ENCODE measurements at places on chromosomes 4 and X.

GRCh38 chr4:112526061-112526460 lies 10.1 kb upstream of the NEUROG2 start:
- DNase-seq: no peak

GRCh38 chr4:109548655-109549054 lies 11.4 kb upstream of the MCUB start:
- peak; percentile 47 for DNase-seq

DNA sequence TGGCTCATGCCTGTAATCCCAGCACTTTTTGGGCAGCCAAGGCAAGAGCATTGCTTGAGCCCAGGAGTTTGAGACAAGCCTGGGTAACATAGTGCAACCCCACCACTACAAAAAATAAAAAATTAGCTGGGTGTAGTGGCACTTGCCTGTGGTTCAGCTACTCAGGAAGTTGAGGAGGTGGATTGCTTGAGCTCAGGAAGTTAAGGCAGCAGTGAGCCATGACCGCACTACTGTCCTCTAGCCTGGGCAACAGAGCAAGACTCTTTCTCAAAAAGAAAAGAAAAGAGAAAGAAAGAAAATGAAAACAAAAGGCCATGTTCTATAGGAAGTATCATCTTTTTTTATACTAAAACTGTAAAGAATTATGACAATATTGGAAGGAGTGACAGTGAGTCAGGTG lies 38.5 kb downstream of the NEK1 start:
- no peak for DNase-seq

DNA sequence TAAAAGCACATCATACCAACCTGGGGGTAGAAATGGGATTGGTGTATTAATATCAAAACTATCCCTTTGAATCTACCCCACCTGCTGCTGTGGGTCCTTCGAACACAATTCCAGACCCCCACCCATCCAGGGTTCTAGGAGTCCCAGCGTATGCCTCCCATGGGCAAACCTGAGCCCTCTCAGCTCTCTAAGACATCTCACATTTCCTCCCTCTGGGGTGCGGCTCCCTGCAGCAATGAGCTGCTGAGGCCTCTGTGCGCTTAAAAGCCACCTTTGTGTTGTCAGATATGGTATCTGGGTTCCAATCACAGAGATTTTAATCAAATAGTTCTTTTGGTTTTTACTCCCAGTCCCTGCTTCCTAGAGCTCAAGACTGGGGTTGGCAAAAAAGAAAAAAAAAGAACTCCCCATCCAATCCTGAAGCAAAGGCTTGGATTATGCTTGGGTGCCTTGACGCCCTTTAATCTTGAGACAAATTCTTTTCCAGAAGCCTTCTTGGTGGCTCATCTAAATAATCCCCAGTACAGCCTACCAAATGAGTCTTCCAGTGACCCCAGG lies 37.5 kb upstream of the NOCT start:
- no peak for DNase-seq

GRCh38 chrX:48493890-48494364 lies 14.9 kb upstream of the PORCN start:
- DNase-seq: no peak

DNA sequence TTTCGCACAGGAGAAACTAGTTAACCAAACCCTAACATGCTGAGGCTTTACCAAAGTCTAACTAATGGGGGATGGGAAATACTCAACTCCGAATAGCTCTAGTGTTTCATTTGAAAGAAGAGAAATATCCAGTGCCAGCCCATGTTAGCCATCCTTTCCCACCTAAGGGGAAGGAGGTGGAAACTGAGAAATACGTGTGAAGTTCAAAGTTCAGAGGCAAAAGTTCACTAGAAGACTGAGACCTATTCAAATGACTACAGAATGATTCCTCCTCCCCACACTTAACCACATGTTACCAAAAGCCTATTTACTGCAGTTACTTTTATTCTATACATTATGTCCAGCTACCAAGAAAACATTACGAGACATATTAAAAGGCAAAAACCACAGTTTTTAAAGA lies 106.3 kb downstream of the CENPC start:
- DNase-seq: no peak

DNA sequence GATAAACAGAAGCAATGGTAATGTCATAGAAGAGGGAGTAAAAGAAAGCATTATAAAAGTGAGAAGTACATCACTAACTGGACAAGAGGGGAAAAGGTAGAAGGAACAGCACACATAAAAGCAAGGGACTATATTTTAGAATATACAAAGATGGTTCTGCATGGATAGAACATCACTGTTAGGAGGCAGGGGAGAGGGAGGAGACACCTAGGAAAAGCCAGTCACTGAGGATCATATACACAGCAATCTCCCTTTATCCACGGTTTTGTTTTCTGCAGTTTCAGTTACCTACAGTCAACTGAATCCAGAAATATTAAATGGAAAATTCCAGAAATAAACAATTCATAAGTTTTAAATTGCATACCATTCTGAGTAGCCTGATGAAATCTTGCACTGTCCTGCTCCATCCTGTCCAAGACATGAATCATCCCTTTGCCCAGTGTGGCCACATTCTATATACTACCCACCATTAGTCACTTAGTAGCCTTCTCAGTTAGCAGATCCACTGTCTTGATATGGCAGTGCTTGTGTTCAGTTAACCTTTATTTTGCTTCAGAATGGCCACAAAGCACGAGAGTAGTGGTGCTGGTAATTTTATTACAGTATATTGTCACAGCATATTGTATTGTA lies 74.2 kb downstream of the PPA2 start:
- DNase-seq: no peak

GRCh38 chr4:29972121-29972520 lies 748.0 kb upstream of the PCDH7 start:
- no peak for DNase-seq

DNA sequence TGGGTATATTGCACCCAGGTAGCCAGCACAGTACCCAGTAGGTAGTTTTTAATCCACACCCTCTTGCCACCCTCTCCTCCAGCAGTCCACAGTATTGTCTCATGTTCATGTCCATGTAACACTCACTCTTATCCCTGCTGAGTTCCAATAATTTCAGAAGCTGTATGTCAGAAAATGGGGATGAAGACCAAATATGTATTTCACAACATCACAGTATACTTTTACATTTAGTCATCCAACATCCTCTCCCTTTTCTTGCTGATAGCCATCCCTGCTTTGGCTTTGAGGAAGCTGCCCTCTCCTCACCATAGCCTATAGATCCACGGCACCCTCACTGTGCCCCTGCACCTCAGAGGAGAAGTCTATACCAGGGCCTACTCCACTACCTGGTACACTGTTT lies 126.0 kb upstream of the LDB2 start:
- no peak for DNase-seq

GRCh38 chr4:110815950-110816349 lies 193.1 kb upstream of the PITX2 start:
- no peak for DNase-seq

DNA sequence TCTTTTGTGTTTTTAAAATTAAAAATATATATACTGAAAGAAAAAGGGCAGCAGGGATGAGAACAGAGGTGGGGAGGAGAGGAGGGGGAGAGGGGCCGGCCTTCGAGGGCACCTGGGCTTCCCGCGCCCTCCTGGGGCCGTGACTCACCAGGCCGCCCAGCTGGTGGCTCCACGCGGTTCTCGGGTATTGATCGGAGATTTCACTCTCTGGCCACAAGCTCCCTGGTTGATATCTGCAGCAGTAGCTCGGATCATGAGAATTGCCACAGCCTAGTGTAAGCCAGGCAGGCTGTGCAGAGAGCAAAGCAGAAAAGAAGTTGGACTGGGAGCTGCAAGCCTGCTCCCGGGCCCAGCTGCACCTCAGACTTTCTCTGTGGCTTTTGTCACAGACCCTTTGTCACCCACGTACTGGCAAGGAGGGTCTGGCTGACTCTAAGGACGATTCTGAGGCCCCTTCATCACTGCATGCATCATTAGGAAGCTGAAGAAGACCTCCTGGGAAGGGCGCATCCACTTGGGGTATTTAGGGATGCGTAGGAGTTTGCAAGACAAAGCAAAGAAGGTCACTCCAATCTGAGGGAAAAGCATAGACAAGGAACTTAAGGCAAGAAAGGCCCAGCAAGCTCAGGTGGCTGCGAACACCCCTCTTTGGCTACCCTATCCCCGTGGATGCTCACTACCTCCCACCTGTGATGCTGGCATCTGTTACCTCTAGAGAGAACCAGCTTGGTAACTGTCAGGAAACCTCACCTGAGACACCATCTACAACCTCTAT lies 71.7 kb downstream of the CPZ start:
- no peak for DNase-seq

DNA sequence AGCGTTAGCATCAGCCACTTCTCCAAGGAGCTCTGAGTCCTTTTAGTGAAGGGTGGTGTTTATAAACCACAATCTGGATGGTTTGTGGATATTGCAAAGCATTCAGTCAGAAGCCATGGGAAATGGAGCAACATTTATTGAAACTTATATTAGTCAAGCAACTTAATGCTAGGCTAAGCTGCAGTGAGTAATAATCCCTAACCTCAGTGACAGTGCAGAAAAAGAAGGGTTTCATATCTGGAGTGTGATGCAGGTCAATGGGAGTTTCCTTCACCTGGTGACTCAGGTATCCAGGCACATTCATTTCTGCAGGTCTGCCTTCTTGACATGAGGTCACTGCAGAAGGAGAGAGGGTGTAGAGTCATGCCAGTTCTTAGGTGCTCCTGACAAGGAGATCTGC lies 10.4 kb upstream of the DRD5 start:
- DNase-seq: peak; percentile 7

DNA sequence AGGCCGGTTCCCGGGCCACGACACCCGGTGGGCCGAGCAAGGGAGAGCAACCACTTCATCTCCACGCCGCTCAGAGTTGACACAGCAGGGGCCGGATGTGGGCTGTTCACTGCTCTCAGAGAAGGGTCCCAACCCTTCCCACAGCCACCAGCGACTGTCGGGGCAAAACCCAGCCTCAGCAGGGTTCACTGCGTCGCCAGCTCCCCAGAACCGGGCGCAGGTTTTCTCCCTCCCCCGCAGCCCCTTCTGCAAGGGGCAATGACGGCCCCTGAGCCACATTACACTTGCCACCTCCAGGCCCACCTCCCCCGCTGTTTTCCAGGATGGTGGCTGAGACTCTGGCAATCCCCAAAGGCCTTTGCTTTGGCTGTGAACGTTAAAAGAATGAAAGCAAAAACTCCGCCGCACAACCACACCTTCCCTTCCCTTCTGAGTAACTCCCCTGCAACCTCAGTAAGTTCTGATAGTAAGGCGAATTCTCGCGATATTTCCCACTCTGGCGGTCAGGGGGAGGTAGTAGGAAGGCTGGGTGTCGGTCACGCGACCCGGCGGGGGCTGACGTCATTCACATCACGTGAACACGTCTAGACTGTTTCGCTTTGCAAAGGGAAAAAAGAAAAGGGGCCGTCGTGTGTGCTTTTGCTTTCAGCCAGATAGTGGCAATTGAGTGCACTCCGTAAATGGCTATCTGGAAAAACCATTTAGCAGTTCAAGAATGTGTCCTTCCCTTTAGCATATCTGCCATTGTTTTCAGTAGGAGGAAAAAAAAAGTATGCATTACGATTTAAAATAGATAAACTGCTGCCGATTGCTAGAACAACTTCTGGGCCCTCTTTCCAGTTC lies 869 bp upstream of the CAMK2D start:
- DNase-seq: peak; percentile 74

DNA sequence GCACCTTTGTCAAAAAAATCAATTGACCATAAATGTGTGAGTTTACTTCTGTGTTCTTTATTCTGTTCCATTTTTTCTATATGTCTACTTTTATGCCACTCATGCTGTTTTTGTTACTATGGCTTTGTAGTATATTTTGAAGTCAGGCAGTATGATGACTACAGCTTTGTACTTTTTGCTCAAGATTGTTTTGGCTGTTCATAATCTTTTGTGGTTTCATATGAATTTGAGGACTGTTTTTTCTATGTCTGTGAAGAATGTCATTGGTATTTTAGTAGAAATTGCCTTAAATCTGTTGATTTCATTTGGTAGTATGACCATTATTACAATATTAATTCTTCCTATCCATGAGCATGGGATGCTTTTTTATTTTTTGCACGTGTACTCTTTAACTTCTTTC lies 346.8 kb downstream of the PPP3CA start:
- no peak for DNase-seq

- no peak for DNase-seq
Observed at GRCh38 chrX:54116391-54116790, 66.7 kb downstream of the FAM120C start.

GRCh38 chrX:79169484-79169883 lies 25.0 kb downstream of the GPR174 start:
- DNase-seq: no peak

DNA sequence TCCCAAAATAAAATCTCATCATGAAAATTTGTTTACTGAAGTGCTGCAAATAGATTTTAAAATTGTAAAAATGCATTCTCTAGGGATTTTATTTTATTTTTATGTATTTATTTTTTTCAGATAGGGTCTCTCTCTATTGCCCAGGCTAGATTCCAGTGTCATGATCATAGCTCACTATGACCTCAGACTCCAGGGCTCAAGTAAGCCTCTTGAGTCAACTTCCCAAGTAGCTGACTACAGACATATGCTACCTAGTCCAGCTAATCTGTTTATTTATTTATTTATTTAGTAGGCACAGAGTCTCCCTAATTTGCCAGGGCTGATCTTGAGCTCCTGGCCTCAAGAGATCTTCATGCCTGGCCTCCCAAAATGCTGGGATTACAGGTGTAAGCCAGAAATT lies 317.7 kb upstream of the ANXA10 start:
- DNase-seq: no peak

DNA sequence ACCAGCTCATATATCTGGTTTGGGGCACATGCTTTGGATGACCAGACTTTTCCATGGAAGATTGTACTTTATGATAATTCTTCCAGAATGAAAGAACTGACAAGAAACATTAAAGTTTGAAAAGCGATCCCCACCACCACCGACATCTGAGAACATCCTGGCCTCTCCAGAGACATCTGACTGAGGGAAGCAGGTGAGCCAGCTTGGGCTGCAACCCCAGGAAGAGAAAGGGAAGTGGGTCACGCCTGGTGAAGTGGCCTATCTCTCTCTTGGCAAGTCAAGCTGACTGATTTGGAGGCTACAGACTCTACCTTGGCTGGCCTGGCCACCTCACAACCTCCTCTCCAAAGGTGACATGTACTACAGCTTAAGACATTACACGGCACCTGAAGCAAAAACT lies 20.7 kb downstream of the PARM1 start:
- DNase-seq: no peak

DNA sequence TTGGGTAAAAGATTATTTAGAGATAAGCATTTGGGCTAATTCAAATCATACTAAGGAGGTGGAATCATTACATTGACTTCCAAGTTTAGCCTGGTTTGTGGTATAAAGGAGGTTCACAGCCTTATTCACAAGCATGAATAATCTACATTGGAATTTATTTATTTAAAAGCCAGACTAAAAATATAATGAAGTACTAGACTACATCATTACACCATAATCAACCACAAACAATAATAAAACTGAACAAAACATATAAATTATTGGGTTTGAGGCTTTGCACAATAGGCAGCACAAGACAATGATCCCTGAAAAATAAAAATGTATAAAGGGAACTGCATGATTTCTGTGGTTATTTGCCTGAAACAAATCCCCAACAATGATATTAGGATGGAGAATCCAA lies 314.0 kb downstream of the GBA3 start:
- no peak for DNase-seq

- DNase-seq: no peak
Observed at GRCh38 chrX:29419774-29420553, 795.4 kb upstream of the MAGEB2 start.

Data from GF-D8 (cell line).